ENCODE measurements at places on chromosomes 5 and 9.

GRCh38 chr5:136246632-136247031 is 53.7 kb upstream of the SMIM32 start:
- no peak for DNase-seq

GRCh38 chr9:99966716-99967115 is 60.3 kb downstream of the STX17 start:
- DNase-seq, result no peak

GRCh38 chr9:3576328-3576727 is 50.5 kb upstream of the RFX3 start:
- no peak for DNase-seq

- no peak for DNase-seq
Measured at GRCh38 chr5:62100201-62100600, 205.8 kb upstream of the KIF2A start.

DNA sequence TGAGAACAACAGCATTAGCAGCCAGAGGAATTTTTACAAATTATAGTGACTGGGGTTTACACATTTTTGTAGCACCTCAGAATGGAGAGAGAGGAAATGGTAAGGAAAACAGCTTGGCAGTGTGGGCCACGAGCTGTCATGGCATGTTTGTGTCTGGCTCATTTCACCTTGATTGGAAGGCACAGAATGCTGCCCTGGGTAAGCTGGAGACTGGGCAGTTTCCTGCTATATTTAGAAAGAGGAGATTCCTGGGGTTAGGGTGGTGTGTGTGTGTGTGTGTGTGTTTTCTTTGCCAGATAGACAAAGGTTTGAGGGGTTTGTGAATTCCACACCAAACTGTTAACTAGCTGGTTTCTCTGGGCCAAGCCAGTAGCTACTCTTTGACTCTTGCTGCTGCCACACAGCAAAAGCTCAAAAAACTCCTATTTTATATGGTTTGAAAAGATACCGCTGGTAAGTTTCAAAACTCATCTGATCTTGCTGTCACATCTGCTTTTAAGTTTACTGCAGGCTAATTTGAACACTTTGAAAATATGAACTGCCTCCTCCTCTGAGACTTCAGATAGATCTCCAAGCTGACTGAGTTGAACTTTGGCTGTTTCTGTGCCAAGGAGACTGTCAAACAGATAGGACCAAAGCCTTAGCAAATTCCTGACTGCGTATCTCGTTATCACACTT is 9.1 kb downstream of the ARHGAP26 start:
- no peak for DNase-seq

GRCh38 chr5:82018462-82018861 is 46.6 kb downstream of the ATG10 start:
- no peak for DNase-seq

GRCh38 chr5:107296572-107296971 is 374.2 kb downstream of the EFNA5 start:
- no peak for DNase-seq

DNA sequence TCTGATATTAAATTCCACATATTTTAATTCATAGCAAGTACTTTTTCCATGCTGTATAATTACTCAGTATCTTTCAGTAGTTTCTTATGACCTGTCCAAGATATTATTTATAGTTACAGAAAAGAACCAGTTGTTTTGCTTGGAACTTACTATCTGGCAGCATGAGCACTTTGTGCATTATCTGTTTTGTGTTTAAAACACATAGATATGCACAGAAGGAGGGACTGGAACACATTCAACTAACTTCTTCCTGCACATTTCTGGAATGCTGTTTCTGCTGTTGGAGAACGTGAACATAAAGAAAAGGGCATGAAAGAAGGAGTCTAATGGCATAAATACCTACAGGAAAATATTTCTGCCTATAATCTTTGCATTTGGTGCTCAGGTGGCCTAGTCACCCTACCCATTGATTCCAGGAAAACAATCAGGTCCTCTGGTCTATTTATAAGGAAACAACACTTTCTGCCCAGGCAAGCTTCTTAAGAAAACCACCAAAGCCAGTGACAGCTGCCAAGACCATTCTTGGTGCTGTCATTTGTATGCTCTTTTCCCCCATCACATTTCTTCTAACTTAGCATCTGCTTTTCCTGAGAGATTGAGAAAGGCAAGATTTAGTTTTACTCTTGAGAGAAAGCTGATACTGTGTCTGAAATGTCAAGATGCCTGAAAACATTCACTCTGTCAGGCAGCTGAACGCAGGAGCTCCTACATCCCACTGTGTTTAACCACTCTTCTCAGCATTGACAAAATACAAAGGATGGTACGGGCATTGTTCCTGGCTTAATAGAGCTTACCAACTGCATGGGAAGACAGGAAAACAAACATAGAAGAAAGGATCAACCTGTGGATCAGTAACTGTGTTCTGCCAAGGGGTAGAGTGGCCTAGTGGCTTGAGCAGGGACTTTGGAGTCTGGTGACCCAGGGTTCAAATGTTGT is 40.3 kb downstream of the RAB3C start:
- no peak for DNase-seq

- no peak for DNase-seq
Measured at GRCh38 chr5:169503886-169504285, 79.7 kb upstream of the SPDL1 start.

DNA sequence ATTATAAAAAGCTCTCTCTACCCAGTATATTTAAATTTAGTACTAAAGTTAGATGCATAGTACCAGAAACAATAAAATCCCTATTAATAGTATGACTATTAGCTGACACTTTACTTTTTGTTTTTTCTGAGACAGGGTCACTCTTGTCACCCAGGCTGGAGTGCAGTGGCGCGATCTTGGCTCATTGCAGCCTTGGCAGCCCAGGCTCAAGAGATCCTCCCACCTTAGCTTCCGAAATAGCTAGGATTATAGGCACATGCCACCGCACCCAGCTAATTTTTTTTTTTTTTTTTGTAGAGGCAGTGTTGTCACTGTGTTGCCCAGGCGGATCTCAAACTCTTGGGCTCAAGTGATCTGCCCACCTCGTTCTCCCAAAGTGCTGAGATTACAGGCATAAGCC is 8.0 kb downstream of the CCNG1 start:
- no peak for DNase-seq

DNA sequence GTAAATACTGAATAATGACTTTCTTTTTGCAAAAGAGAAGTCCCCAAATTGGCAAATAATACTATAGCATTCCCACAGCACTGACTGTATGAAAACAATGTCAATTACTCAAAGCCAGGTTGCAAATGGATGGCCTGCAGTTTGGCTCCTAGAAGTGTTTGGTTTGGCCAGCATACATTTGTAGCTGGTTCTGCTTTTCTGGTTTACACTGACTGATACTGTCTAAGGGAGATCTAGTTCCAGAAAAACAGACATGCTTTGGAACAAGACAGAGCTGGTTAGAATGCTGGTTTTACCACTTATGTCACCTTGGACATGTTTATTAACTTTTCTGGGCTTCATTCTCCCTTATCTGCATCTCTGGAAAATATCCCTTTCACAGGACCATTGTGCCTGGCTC is 81.5 kb upstream of the TRPM3 start:
- no peak for DNase-seq

GRCh38 chr9:92875373-92875772 is 2.5 kb downstream of the ZNF484 start:
- DNase-seq, result no peak

GRCh38 chr9:130740218-130741023 is 46.8 kb downstream of the EXOSC2 start:
- no peak for DNase-seq

DNA sequence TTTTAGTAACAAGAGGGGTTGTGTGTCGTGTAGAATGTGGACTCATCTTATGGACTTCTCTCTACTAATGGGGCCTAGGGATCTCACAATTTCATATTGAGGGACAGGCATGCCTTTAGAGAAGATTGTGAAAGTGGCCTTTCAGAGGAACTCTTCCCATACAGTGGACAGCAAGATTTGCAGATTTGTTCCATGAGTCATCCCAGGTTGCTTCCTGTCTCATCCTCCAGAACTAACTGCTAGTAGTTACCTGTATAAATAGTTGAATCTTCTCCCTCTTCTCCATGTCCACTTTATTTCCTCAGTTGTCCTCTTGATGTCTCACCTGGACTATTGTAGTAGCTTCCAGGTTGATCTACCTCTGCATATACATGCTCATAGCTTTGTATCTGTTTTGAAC is 997.5 kb upstream of the CTNND2 start:
- DNase-seq, result no peak

DNA sequence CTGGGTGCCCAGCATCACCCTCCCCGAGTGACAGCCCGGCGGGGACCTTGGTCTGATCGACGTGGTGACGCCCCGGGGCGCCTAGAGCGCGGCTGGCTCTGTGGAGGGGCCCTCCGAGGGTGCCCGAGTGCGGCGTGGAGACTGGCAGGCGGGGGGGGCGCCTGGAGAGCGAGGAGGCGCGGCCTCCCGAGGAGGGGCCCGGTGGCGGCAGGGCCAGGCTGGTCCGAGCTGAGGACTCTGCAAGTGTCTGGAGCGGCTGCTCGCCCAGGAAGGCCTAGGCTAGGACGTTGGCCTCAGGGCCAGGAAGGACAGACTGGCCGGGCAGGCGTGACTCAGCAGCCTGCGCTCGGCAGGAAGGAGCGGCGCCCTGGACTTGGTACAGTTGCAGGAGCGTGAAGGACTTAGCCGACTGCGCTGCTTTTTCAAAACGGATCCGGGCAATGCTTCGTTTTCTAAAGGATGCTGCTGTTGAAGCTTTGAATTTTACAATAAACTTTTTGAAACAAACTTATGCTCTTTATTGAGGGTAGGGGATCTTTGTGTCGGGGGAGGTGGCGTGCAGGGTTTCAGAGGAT is 1.3 kb downstream of the GADD45G start:
- DNase-seq, result peak; percentile 72

- peak; percentile 24 for DNase-seq
Measured at GRCh38 chr5:994272-994607, 14.4 kb upstream of the NKD2 start.

- no peak for DNase-seq
Measured at GRCh38 chr9:128150594-128151308, 1.5 kb downstream of the LCN2 start.

GRCh38 chr5:148827723-148828122 is 1.3 kb downstream of the ADRB2 start:
- DNase-seq, result no peak

DNA sequence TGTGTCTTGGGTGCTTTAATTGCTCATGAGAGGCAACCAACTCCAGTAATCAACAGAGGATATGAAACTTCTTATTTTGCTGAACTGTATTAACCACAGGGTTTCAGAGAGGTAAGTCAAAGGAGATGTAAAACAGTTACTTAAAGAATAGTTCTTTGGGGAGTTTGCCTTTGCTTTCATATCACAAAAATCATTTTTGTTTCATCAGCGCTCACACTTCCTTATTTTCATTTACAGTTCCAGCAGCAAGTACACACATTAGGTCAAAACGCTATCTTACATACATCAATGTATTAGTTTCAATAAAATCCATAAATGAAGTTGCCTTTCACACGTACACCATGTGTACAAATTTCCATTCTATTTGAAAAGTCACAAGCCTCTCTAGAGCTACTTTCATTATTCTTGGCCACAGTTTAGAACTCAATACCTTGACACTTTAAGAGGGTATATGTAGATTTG is 50.1 kb downstream of the ST8SIA4 start:
- no peak for DNase-seq

DNA sequence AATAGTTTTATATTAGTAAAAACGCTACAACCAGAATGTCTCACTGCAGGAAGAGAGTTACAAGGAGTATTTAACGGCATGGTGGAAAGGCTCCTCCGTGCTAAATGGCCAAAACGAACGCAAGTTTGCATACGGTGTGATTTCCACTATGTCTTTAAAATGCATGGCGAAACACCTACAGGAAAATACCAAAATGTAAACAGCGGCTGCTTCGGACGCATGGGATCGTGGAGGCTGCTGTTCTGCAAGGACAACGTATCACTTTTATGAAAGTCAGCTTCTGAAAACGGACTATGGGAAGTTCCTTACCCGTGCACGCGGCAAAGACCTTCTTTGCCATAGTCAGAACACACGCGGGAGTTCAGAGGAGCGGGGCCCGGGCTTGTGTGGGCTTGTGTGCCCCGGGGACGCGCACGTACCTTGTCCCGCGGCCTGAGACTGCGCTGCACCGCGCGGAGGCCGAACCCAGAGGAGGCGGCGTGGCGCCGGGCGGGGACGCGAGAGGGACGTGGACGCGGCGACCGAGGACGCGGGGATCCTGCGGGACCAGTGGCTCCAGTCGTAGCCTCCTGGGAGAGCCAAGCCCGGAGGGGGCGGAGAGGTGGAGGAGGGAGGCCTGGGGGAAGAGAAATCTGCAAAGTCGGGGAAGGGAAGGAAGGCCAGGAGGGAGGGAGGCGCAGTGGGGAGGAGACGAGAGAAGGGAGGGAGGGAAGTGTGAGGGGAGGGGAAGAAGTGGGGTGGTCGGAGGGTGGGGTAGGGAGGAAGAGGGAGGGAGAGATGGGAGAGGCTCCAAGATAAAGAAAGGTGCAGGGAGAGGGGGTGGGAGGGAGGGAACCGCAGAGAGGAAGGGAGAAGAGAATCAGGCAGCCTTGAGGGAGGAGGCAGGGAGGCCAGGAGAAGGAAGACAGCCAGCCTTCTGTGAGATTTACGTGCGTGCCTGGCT is at the start of gene CMBL:
CMBL (minus strand) TSS at position 697 of the 943 bp plus-strand sequence. CDS start 17,140 bp downstream, outside the sequence.
- peak; percentile 53 for DNase-seq

Measured in activated naive CD8-positive, alpha-beta T cell treated with anti-CD3 and anti-CD28 coated beads, Interleukin-2, amount 10 ng/mL, durations not matched to agents 7 days and 5 days (primary cell).